ENCODE measurements at places on chromosomes 12 and 14.

- no peak for DNase-seq
These were observed 49.0 kb downstream of the AREL1 start for GRCh38 chr14:74663884-74664283.

- no peak for DNase-seq
These were observed 455.0 kb upstream of the TMEM132C start for GRCh38 chr12:127811988-127812387.

GRCh38 chr12:103401421-103401820, 94.3 kb downstream of the C12orf42 start:
- DNase-seq: no peak

- peak; percentile 53 for DNase-seq
These were observed 1.6 kb upstream of the EML1 start for GRCh38 chr14:99791476-99792209.

DNA sequence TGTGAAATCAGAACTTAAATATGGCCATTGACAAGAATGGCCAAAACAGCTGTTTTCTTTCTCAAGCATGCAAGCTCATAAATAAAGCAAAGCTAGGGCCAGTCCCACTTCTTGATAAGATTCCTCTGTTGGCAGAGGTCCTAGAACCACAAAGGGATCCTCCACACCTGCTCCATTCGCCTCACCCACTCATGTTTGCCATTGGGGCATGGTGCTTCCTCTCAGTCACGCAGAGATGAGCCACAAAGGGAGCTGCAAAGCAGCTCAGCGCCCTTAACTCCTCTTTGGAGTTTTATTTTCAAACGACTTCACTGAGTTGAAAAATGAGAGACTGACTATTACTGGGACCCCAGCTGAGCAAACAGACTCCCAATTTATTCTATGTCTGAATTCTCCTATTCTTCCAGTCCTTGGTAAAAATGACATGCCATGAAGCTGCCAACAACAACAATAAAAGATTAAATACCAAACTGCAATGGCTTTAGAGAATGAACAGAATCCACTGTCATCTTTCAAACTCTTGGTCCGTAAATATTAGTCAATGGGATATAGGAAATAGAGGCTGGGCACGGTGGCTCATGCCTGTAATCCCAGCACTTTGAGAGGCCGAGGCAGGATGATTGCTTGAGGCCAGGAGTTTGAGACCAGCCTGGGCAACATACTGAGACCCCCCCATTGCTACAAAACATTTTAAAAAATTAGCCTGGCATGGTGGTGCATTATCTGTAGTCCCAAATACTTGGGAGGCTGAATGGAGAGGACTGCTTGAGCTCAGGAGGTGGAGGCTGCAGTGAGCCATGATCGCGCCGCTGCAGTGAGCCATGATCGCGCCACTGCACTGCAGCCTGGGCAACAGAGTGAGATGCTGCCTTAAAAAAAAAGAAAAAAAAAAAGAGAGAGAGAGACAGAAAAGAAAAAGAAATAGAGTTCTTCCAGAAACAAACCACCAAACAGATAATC, 16.4 kb downstream of the MANSC1 start:
- peak; percentile 61 for DNase-seq

Measured in stomach (tissue), 19 donors.